ENCODE measurements at places on chromosomes 2 and 18.

- no peak for DNase-seq
These were observed 25.4 kb downstream of the SP100 start for GRCh38 chr2:230441227-230441897.

- DNase-seq: no peak
These were observed 11.8 kb downstream of the CEP68 start for GRCh38 chr2:65067806-65068553.

DNA sequence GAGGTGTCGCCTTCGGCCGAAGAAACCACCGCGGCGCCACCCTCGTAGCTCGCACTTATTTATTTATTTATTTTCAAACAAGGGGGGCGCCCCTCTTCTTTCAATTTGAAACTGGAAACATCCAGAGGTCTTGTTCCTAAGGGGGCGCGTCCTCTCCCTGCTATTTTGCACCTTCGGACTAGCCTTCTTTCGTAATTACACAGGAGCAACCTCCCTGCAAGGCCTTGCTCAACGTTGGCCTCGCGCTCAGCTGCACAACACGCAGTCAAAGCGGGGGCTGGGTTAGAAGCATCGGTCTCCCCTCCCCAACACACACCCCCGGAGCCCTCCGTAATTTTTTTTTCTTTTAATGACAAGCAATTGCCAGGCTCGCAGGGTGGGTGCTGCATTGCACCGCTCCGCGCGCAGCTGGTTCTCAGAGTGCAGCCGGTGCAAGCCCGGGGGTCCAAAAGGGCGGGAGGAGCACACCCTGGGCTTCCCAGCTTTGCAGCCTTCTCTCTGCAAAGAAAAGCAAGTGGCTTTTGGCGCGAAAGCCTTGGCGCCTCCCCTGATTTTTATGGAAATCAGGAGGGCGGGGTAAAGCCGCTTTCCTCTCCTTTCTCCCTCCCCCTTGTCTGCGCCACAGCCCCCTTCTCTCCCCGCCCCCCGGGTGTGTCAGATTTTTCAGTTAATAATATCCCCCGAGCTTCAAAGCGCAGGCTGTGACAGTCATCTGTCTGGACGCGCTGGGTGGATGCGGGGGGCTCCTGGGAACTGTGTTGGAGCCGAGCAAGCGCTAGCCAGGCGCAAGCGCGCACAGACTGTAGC is at the start of gene MYCN:
MYCN (plus strand) TSS at position 697 of the 807 bp plus-strand sequence. CDS start 1,515 bp downstream, outside the sequence.
- DNase-seq: peak; percentile 22

- DNase-seq: no peak
These were observed 57.4 kb downstream of the SPRED2 start for GRCh38 chr2:65374999-65375398.

All from suppressor macrophage (primary cell).